Effector CD8-positive, alpha-beta T cell (primary cell): ENCODE measurements at places on chromosomes 1 and 21.

GRCh38 chr1:42423681-42424080 lies 32.1 kb downstream of the ZMYND12 start:
- no peak for DNase-seq

DNA sequence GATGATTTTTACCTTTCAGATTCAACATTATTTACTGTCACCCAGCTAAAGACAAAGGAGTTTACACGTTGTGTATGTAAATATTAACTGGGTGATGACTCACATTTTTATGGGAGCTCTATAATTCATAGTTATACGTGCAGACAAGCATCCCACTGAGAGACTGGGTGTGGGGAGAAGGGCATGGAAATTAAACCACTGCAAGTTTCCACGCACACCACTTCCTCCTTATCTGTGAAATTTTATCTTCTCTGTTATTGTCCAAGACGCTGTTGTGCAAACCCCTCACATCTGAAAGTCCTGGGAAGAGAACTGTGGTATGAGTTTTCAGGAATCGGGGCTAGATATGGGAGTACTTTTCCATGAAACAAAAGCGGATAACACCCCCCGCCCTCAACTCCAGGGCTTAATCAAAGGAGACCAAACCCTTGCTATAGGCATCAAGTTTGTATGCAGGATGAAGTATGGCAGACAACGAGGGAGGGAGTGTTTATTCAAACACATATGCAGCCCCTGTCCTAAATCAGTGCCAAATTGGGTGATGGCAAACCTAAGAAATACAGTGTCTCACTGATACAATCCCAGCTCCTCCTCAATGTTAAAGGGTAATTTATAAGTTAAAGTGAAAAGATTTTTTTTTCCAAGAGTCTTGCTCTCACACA lies 23.3 kb upstream of the DPT start:
- no peak for DNase-seq

DNA sequence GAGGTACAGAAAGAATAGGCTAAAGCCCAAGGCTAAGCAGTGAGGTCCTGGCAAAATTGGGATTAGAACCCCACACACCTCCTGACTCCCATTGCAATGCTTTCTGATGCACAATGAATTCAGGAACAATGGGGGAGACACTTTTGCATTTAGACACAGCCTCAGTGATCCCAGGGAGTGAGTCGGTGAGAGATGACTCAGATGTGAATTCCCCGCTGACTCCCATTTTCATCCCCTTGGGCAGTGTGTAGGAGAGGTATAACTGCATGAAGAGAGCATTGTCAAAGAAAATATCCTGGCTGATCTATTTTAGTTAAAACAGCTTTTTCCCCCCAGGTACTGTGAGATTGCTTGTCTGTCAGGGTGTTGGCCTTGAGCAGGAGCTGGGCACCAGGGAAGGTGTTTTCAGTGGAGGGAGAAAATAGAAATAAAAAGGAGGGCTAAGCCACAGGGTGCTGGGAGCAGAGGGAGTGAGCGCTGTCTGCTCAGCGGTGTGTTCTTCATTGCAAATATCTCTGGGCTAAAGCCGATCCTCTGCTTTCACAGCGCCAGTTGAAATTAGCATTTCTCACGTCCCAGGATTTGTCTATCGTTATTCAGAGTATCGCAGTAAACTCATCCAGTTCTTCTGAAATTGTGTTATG lies 247.7 kb upstream of the PTBP2 start:
- no peak for DNase-seq

GRCh38 chr1:58573705-58574591 lies 3.1 kb downstream of the TACSTD2 start:
- DNase-seq, result no peak

- no peak for DNase-seq
Observed at GRCh38 chr21:42290505-42290904, 24.7 kb downstream of the TFF3 start.

- DNase-seq, result no peak
Observed at GRCh38 chr1:92663775-92664174, 121.1 kb downstream of the EVI5 start.

- no peak for DNase-seq
Observed at GRCh38 chr1:77415579-77415978, 133.8 kb downstream of the AK5 start.

DNA sequence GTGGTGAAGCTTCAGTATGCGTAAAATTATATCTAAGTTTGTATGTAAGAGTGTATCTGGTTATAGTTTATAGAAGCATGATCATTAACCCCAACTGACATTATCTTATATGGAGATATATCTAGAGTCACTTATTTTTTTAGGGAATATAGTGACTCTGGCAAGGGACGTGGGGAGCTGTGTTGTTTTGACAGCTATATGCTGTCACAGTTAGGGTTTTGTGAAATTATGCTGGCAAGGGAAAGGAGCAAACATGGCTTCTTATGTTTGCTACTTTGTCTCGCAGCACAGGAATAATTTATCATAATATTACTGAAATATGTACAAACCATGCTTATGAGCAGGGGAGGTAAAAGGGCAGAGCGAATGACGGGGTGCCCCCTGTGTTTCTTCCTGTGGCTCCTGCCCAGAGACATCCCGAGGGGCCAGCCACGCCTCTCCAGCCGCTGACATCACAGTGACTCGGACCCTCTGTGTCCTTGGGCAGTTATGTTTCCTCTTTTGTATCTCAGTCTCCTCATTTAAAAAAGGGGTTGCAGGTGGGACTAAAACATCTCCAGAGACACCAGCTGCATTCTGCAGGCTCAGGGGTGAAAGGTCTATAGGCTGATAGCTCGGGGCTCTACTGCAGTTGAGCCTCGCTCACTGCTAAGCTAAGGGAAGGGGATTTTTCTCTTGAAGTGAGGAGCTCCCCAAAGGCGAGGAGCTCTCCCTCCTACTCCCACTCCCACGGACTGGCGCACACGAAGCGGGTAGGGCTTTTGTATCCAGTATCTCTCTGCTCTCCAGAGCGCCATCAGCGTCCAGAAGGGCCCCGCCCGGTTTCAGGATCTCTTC lies 14.9 kb downstream of the A3GALT2 start:
- DNase-seq, result no peak
